GM06990 (cell line): ENCODE measurements at places on chromosomes 11 and 22.
A peak's percentile ranks its signal among the peaks of the same experiment; 100 is the strongest.

GRCh38 chr22:19044381-19044780 is 77.8 kb downstream of the DGCR2 start:
- DNase-seq = no peak

GRCh38 chr11:76719686-76720085 is 49.1 kb upstream of the LRRC32 start:
- no peak for DNase-seq

DNA sequence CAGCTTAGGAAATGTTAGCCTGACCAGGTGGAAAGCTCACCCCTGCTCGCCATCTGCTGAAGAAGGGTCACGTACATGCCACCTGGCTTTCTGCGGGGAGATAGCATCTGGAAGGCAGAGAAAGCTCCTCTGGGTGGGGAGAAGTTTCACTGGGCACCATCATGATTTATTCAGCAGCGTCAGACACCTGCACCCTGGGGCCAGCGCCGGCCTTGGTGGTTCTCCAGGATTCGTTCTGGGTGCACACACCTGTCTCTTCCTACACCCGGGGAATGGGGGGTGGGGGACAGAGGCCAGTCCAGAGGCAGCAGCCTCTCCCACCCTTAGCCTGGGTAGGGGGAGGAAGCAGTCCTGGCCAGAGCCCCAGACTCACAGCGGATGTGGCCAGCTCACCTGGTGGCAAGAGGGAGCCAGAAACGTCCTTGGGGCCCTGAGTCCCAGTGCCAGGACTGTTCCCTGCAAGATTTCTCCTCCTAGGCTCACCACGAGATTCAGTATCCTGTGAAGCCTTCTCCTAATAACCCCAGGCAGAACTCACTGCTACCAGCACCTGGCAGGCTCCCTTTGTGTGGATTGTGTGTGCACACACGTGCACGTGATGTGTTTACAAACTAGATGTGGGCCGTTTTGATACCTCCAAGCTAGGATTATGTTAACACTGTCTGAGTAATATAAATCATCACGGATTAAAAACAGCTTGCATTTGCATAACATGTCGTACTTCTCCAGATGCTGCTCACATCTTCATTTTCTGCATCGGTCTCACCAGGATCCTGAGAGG is 17.3 kb upstream of the RASD2 start:
- DNase-seq = no peak

- peak; percentile 49 for DNase-seq
Observed at GRCh38 chr11:108587109-108587508, 6.5 kb downstream of the EXPH5 start.

- no peak for DNase-seq
Observed at GRCh38 chr11:112805658-112806057, 155.6 kb upstream of the NCAM1 start.
